ENCODE measurements at places on chromosomes 7 and 10. TPM values are rescaled to one million over a fixed set of nuclear protein-coding genes. Genes with fewer than 3 reads are reported as not detected.

NACAD gene
- 1.4 TPM for total RNA-seq

NME8 gene
- not detected for total RNA-seq

AGAP9 gene
- total RNA-seq: 1.4 TPM

AGR2 gene
- total RNA-seq: 18.3 TPM

HABP2 gene
- total RNA-seq: 0.24 TPM

ATRNL1 gene
- total RNA-seq: 222 TPM

HOXA9 gene
- total RNA-seq: 18.8 TPM

AIMP2 gene
- 48.6 TPM for total RNA-seq

COBL gene
- total RNA-seq: 5.3 TPM

MYH16 gene
- total RNA-seq: not detected

C7orf57 gene
- total RNA-seq: 1.2 TPM

SFTPA1 gene
- 0.48 TPM for total RNA-seq

SLC39A12 gene
- total RNA-seq: not detected

TLL2 gene
- total RNA-seq: 1.2 TPM

FAM25C gene
- total RNA-seq: not detected

GNAT3 gene
- total RNA-seq: not detected

TUBAL3 gene
- not detected for total RNA-seq

SEMA3C gene
- total RNA-seq: 93.4 TPM

SCIN gene
- total RNA-seq: 3.6 TPM

CTAGE15 gene
- not detected for total RNA-seq

OR2A1 gene
- 6.3 TPM for total RNA-seq

TRIL gene
- 14.2 TPM for total RNA-seq

PODXL gene
- total RNA-seq: 4.1 TPM

MOGAT3 gene
- total RNA-seq: 3.9 TPM

PIP gene
- total RNA-seq: not detected

IQUB gene
- 2.6 TPM for total RNA-seq

MRPS16 gene
- 24.3 TPM for total RNA-seq
